ENCODE measurements at places on chromosomes 6 and 20.

DNA sequence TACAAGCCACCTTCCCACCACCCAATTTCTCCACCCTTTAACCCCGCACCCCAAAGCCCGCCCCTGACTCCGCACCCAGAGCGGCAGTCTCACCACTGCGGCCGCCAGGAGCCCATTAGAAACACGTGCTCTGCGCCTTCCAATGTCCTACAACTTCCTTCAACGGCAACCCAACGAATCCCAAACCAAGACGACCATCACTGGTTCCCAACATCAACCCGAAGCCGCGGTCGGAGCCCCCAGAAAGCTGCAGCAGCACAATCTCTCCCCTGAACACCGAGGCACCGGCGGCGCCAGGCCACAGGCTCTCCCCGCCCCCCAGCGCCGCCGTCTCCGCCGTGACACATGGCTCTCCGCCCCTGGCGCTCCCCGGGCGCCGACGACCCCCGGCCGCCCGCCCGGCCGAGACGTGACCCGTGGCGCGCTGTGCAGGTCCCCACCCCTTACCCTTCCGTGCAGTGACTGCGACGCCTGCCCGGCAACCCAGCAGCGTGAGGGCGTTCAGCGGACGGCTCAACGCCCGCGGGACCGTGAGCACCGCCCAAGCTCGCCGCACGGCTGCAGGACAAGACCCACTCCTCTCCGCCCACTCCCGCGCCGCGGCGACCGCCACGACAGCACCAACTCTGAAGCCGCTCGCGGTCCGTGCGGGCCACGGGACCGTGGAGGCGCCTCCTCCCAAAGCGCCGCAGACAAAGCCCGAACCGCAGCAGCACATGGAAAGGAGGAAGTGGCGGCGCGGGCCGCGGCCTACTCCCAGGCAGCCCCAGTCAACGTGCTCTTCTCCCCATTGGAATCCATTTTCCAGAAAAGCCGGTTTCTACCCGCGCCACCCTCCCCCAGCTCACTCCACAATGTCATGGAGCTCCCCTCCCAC, 551 bp downstream of the SYNCRIP start:
- peak; percentile 51 for DNase-seq

- DNase-seq: no peak
Measured at GRCh38 chr6:3125815-3126214, 7.3 kb downstream of the BPHL start.

DNA sequence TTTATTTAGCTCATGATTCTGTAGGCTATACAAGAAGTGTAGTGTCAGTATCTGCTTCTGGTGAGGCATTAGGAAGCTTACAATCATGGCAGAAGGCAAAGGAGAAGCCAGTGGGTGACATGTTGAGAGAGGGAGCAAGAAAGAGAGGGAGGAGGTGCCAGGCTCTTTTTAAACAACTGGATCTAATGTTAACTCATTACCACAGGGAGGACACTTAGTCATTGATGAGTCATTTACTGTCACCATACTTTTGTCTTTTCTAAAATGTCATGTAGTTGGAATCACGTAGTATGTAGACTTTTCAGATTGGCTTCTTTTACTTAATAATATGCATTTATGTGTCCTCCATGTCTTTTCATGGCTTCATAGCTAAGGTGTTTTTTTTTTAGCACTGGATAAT, 58.1 kb downstream of the NUS1 start:
- DNase-seq: no peak

DNA sequence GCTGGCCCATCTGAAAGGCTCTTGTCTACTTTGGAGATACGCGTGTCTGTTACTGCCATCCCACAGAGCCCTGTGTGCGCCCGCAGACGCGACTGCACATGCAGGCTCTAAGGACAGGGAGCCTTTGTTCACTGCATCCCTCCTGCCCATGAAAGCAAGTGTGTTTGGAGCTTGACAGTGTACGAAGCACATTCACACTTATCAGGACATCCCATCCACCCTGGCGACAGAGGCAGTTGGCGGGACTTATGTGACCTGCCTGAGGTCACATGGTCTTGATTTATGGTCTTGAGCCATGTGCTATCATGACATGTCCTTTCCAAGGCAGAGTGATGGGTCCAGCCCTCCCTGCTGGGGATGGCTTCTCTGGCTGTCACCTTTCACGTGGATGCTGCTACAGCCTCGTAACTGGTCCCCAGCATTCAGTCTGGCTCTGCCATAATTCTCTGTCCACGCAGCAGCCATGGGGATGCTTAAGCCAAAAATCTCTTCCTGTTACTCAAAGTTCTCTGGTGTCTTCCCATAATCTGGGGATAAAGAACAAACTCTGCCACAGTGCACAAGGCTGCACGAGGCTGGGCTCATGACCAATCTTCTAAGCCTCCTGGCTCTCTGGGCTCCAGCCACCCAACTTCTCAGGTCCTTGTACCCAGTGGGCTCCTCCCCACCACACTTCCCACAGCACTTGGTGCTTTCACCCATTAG, 36.3 kb upstream of the FAM83D start:
- no peak for DNase-seq

GRCh38 chr6:166437661-166438060, 54.9 kb upstream of the MPC1 start:
- DNase-seq: no peak

DNA sequence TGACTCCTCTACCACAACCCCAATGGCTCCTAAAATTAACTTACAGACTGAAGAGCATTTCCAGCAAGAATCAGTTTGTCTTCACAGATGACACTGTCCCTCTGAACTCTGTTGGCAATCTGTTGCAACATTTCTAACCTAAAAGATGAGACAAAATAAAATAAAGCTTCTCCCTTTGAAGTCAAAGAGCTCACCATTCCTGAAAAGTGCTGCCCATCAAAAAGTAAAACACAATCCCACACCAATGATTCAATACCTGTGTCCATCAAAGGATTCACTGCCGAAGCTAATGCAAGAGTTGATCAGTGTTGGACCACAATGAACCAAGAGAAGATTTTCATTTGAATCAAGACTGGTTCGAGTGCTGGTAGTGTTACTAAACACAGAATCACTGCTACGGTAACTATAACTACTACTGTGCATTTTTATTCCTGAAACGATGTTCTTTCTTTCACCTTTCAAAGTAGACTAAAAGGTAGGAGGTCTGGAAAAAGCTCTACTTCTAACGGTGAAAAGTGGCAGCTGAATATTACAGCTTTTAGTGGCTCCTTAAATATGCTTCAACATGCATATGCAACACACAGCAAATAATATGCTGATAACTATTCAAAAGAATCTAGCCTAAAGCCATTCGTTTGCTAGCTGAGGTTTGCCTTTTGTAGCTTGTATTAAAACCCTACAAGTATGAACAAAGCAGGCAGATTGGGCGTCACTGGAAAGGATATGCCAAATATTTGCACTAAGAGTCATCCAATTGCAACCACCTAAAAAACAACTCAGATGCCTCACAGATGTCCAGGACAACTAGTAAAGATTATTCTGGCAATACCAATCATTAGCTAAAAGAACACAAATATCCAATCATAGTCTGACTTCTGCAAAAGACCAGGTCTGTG, at the start of gene DST:
Gene DST, minus strand, starts transcription at position 524 of the 896 bp plus-strand sequence.
- DNase-seq: no peak

- no peak for DNase-seq
Measured at GRCh38 chr6:166325383-166326042, 16.8 kb downstream of the SFT2D1 start.

- no peak for DNase-seq
Measured at GRCh38 chr6:9610620-9611415, 804.1 kb downstream of the TFAP2A start.

- no peak for DNase-seq
Measured at GRCh38 chr20:52410182-52410647, 218.6 kb upstream of the ZFP64 start.

DNA sequence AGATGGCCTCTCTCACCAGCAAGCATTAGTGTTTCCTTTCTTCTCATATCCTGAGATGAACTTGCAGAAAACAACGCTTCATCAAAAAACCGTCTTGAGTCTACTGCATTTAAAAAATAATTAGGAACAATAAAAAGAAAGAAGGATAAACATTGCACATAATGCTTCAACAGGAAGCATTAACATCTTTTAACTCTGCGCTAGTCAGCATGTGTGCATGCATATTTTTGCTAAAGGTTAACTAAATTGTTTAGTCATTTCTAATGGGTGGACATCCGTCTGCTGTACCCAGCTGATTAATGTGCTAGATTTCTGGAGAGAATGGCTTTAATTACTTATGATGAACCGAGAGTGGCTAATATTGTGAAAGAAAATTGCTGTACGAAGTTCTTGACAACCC, 349.3 kb downstream of the SOX4 start:
- peak; percentile 57 for DNase-seq

- peak; percentile 13 for DNase-seq
Measured at GRCh38 chr6:72084992-72085569, 198.7 kb downstream of the RIMS1 start.

DNA sequence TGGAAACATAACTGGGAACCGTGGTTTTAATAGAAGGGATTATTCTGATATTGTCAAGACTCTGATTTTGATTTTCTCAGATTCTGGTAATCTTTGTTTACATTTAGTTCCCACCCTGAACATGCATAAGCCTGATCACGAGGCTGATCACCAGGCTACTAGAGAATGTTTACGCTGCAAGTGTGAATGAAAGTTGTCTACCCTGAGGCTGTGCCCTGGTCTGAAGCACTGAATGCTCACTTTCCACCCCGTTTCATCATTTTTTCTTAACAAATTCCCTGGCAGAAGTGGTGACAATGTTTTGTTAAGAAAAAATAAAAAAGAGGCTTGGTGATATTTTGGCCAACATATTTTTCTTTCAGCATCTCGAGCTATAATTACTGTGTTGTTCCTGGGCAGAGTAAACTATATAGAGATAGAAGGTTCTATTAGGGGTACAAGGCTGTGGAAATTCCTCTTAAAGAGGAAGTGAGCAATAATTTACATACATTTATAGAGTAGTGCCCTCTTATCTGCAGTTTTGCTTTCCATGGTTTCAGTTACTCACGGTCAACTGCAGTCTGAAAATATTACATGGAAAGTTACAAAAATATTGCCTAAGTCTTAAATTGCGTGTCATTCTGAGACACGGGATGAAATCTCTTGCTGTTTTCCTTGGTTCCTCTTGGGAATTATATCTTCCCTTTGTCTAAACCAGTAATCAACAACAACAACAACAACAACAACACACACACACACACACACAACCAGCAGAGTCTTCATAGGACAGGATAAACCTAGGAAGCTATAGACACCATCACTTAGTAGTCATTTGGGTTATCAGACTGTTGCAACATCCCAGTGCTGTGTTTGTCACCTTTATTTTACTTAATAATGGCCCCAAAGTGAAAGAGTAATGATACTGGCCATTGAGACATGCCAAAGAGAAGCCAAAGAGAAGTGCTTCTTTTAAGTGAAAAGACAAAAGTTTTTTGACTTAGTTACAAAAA, 566.6 kb upstream of the CITED2 start:
- DNase-seq: no peak

- DNase-seq: no peak
Measured at GRCh38 chr6:4055420-4056041, 23.4 kb downstream of the FAM217A start.
